ENCODE measurements at places on chromosomes 7 and 10.
A peak's percentile ranks its signal among the peaks of the same experiment; 100 is the strongest.

DNA sequence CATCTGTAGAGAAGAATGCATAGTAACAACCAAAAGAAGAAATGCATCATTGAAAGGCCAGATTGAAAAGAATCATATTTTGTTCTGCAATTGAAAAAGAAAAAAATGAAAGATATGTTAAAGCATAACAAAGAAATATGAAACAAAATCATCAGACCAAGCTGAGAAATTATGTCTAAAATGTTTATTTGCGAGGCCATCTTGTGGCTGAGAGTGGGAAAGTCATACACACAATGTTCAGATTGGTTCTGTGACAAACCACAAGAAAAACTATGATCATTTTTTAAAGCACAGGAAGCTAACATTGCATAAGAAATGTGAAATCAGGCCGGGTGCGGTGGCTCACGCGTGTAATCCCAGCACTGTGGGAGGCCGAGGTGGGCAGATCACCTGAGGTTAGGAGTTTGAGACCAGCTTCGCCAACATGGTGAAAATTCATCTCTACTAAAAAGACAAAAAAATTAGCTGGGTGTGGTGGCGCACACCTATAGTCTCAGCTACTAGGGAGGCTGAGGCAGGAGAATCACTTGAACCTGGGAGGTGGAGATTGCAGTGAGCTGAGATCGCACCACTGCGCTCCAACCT is 36.6 kb downstream of the ABCB5 start:
- DNase-seq, result no peak

GRCh38 chr7:151695951-151696541 is 176.4 kb upstream of the RHEB start:
- no peak for DNase-seq

DNA sequence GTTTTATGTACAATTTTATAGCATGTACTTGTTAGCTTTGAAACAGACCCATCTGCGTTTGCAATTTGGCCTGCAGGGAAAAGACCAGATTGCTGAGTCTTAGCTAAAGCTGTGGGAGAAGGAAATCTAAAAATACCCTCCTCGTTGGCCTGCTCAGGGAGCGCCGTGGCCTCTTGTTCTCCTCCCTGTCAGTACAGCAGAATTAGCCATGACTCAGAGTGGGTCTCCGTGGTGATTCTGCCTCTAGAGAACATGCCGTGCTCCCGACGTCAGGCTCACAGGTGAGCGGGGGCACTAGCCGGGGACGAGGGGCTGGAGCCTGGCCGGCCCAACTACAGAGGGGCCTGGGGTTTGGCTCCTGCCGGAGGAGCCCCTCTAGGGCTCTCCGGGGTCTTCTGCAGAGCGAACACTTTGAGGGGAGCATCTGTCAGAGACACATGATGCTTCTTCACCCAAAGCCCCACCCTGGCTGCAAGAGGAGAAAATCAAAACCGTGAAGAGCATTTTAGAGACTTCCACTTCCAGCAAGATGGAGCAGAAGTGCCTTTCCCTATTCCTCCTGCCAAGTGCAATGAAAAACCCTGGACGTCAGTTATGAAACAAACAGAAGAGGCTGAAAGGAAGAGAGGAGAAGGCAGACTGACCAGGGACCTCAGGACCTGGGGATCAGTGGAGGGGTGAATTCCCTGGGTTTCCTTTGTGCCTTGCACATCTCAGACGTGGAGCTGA is 98.9 kb downstream of the LHPP start:
- no peak for DNase-seq

- no peak for DNase-seq
Observed at GRCh38 chr7:6461946-6462550, 14.3 kb upstream of the DAGLB start.

- DNase-seq, result no peak
Observed at GRCh38 chr10:28631896-28632583, 45.3 kb upstream of the BAMBI start.

DNA sequence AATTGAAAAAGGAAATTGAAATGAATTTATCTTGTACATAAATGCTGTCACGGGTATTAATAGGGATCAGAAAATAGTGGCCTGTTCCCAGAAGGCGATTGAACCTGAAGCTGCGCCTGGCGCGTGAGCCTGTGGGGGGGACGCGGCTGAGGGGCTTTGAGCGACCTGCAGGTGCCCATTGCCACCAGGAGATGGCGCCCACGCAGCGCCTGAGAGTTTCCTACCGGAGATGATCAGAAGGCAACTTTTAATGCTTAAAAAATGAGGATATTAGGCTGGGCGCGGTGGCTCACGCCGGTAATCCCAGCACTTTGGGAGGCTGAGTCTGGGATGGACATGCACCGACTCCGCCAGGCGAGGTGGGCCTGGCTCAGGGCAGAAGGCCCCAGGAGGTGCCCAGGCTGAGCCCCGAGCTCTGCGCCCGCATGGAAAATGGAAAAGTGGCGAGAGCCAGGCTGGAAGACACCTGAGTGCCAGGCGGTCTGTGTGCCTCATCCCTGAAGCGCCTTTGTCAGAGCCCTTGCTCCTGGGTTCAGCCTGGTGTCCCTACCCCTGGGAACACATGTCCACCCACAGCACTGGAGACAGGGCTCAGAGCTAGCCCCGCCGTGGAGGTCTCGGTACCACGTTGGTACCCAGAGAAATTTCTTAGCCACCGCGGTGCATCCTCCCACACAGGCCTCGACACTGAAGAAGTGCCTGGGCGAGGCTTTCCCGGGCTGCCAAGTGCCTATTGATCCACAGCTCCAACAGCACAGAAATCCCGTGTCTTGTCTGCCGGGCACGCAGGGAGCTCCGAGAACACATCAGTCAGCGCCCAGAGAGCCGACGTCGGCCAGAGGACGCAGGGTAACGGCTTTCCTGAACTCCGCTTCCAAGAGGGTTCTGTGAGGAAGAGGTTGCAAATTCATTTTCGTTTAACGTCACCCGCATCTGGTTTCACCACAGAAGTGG is 117.4 kb downstream of the INPP5A start:
- peak; percentile 46 for DNase-seq
